ENCODE measurements at places on chromosomes 11 and 22.

DNA sequence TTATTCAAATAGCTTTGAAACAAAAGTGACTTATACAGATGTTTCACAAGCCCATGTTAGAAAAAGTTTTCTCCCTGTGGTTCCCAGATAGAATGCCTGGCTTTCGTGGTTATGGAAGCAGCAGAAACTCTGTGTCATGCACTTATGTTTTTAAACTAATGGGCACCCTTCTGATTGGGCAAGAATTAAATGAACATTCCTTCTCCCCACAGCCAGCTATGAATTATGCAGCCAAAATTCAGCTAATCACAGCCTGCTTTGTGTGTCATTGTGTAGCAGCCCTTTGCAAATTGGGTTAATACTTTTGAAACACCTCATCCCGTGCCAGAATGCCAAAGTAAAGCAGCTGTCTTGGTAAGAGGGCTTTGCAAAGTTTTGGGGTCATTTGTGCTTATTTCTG is 46.9 kb downstream of the PANX1 start:
- no peak for DNase-seq

DNA sequence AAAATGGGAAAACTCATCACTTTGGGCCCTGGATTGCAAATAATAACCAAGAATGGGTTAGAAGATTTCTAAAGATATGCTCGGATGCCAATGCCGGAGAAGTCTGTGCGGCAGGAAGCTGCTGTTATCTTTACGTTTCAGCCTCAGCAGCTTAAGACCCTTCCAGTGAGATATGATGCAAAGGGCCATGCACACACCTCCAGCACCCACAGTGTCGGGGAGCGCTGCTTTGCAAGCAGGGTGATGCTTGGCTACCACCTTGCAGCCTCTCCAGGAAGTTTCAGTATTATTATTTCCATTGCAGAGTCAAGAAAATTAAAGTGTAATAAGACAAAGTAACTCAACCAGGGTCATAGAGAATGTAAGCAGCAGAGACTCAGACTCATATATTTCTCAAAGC is 37.3 kb downstream of the LARGE1 start:
- DNase-seq: no peak

GRCh38 chr11:36282926-36283325 is 6.3 kb downstream of the COMMD9 start:
- DNase-seq: no peak

DNA sequence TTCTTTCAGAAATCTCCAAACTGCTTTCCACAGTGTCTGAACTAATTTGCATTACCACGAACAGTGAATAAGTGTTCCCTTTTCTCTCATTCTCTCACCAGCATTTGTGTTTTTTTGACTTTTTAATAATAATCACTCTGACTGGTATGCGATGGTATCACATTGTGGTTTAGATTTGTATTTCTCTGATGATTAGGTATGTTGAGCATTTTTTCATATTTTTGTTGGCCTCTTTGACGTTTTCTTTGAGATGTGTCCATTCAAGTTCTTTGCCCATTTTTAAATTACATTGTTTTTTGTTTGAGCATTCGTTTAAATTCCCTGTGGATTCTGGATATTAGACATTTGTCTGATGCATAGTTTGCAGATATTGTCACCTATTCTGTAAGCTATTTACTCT is 1639.6 kb upstream of the TENM4 start:
- no peak for DNase-seq

DNA sequence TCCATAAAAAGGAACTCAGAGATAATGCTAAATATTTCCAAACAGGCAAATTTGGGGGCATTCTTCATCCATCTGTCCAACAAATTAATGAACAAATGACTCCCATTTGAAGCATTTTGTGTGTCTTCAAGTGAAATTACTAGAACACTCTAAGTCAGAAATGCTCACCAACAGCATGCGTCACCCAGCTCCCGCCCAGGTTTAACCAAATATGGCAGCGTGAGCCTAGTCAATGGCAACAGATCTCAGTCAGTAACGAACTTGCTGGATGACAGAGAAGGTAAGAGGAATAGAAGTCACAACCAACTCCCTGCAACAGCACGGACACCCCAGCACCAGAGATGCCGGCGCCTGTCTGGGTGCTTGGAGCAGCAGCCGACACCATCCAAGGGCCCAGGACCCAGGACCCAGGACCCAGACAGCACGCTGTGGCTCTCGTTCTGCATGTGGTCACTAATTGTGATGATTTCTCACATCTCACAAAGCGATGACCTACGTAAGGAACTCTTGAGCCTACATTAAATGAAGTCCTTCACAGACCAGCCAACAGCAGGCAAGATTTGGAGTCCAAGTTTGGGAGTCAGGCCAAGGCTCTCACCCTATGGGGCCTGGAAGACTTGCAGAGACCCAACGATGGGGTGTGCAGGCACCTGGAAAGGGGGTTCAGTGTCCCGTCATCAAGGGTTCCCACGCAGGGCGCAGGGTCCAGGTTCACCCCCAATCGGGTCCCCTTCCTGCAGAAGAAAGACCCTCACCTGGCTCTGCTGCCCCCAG is 556.9 kb downstream of the BRD1 start:
- no peak for DNase-seq

DNA sequence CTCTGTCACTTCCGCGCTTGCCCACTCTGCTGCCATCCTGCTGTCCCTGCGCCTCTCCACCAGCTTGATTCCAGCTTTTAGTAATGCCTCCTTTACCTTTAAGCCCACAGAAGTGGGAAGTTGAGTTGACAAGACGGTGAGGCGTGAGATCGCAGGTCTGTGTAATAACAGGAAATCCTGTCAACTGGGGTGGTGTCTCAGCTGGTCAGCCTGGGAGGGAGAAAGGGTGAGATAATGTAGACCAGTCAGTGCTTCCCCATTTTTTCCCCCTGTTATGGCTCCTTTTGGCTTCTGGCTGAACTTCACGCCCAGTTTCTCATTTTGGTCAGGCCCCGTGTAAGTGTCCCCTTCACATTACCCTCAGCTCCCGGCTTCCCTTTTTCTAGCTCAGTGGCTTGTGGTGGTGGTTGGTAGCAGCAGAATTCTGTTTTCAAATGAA is 98.9 kb downstream of the TRAF6 start:
- no peak for DNase-seq

DNA sequence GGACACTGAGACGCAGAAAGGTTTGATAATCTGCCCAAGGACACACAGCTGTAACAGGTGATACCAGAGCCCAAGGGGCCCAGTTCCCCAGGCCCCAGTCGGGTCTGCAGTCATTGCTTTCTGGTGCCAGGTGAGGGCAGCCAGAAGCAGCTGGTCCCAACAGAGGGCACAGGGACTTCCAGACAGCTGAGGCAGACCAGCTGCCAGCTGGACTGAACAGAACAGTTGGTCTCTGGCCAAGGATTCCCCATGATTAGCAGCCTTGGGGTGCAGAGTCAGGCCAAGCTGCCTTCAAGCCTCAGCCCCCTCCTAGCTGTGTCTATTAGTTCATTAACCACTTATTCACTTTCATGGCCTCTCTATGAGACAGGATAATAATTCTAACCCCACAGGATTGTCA is 105.6 kb downstream of the RRAS2 start:
- no peak for DNase-seq
